ENCODE measurements at places on chromosomes 4 and X.
A peak's percentile ranks its signal among the peaks of the same experiment; 100 is the strongest.

GRCh38 chr4:174757736-174758135, 71.3 kb downstream of the GLRA3 start:
- no peak for DNase-seq

GRCh38 chr4:28093071-28093470, 1232.4 kb downstream of the STIM2 start:
- no peak for DNase-seq

GRCh38 chrX:119853444-119853843, 681 bp upstream of the UPF3B start:
- DNase-seq = no peak

- no peak for DNase-seq
Observed at GRCh38 chr4:176090115-176090514, 24.5 kb downstream of the WDR17 start.

DNA sequence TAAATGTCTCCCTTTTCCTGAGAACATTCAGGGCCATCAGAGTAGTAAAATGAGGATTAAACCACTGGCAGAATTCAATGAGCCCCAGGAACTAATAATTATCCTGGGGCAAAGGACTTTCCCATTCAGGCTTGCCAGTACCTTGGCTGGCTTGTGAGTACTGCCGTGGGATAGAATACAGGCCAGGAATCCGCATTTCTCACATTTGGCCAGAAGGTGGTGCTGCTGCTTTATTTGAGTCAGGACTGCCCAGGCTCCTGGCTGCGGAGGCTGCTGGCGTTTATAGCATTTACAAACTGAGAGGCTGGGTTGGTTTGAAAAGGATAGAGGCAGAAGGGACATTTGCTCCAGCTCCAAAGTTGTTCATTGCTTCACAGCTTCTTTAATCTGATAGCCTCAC, 91.4 kb downstream of the RTL9 start:
- DNase-seq = peak; percentile 18

GRCh38 chr4:146329050-146329716, 114.8 kb downstream of the REELD1 start:
- DNase-seq = no peak

DNA sequence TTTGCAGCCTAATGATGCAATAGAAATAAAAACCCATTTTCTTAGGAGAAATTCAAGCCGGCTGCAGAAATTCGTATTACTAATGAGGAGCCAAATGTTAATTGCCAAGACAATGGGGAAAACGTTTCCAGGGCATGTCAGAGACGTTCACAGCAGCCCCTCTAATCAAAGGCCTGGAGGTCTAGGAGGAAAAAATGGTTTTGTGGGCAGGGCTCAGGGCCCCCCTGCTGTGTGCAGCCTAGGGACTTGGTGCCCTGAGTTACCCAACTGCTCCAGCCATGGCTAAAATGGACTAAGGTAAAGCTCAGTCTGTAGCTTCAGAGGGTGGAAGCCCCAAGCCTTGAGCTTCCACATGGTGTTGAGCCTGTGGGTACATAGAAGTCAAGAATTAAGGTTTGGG, 461.4 kb downstream of the FAT4 start:
- DNase-seq = no peak

All from stimulated activated CD4-positive, alpha-beta T cell treated with anti-CD3 and anti-CD28 coated beads, Interleukin-15, amount 100 ng/mL, for 1 hour (primary cell).